ENCODE measurements at places on chromosomes 1 and 21.

DNA sequence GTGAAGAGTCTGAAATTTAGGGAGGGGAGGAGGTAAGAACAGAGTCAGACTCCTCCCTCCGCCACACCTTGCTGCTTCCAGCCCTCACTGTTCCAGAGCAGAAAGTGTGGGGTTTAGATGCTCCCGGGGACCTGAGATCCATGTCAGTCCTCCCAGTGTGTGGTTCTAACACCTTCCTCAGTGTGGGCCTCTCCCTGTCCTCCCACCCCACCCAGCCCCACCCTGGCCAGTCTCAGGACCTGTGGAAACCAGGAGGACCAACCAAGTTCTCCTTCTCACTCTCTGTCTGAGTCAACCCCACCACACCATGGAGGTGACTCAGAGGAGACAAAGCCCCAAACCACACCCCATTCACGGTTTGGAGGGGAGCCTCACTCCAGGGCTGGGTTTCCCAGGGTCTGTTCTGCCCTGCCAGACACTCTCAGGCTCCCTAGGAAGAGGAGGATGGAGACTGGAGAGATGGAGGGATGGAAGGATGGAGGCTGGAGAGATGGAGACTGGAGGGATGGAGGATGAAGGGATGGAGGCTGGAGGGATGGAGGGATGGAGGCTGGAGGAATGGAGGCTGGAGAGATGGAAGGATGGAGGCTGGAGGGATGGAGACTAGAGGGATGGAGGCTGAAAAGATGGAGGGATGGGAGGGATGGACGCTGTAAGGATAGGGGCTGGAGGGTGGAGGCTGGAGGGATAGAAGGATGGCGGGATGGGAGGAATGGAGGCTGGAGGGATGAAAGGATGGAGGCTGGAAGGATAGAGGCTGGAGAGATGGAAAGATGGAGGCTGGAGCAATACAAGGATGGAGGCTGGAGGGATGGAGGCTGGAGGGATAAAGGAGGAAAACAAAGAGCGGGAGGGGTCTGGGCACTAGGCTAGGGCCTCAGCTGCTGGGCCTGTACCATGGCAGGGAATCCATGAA, 100.9 kb upstream of the RUNX3 start:
- DNase-seq = no peak

DNA sequence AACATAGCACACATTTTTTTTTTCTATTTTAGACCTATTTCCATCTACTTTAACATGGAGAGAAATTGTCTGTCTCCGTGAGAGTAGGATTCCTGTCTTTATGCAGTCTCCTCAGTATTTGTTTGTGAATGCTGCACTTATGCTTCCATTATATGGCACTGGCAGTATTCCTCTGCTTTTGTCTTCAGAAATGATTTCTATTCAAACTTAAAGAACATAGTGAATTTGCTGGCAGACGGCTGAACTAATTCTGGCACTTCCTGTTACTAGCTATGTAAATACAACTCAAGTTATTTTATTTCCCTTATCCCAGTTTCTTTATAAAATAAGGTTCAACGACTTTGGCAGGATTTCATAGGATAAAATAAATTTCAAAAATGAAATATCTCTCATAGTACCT, 45.3 kb downstream of the KCTD3 start:
- no peak for DNase-seq

DNA sequence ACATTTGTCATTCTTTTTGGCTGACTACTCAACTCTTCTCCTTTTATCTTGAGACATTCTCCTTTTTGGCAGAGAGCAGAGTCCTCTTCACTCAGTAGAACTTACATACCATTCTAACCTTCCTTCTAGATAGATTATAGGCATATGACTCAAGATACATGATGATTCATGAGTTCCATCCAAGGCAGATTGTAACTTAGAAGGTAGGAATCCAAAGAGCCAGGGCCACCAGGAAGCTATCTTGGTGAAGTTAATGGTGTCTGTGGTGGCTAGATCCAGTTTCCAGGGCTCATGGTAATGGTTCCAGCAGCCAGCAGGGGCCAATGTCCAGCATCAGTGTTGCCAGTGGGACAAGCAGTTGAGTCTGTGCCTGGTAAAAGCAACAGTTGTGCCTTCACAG, 76.1 kb upstream of the KIAA0040 start:
- DNase-seq = no peak

- DNase-seq = no peak
Observed at GRCh38 chr1:216822480-216822879, 99.3 kb upstream of the ESRRG start.

DNA sequence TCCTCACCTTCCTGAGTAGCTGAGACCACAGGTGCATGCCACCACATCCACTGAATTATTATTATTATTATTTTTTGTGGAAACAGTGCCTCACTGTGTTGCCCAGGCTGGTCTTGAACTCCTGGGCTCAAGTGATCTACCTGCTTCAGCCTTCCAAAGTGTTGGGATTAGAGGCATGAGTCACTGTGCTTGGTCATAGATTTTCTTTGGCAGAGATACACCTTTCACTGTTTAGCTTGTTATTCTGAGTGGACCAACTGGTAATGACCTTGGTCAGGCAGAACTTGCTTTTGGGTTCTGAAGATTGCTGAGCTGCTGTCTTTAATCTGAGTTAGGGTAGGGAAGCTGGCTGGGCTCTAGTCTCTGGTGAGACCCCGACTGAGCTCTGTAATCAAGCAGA, 66.8 kb downstream of the DNAH14 start:
- DNase-seq = no peak

GRCh38 chr1:59156051-59156450, 140.8 kb upstream of the FGGY start:
- no peak for DNase-seq

GRCh38 chr1:66468722-66469121, 65.2 kb upstream of the SGIP1 start:
- DNase-seq = no peak

- DNase-seq = no peak
Observed at GRCh38 chr1:186858923-186859322, 30.2 kb downstream of the PLA2G4A start.

DNA sequence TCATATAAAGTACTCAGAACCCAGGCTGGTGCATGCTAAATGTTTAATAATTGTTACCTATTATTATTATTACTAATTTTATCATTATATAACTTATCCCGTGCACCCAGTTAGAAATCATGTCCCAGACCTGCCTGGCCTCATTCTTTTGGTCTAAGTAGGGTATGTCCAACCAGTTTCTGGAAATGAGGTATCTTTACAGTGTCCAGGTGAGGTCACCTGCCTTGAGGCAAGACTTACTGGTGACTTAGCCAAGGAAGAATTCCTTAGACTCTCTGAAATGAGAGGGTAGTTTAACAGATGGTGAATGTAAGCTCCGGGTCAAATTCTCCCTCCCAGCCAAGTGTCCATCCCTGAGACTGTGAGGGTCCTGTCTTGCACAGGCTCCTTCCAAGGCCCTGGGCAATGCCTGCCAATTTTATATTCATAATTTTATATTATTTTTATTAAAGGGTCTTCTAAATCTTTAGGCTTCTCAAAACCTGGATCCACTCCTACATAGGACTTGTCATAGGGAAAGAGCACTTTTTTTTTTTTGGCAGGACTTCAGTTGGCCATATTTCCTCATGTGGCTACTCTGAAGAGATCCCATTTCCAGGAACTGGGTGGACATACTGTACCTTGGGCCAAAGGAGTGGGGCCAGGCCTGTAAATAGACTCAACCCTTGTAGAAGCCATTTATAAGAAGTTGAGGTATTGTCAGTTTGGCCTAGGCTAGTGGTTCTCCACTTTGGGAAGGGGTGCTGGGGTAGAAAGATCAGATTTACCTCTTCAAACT, 96.7 kb upstream of the KCNA3 start:
- DNase-seq = no peak

DNA sequence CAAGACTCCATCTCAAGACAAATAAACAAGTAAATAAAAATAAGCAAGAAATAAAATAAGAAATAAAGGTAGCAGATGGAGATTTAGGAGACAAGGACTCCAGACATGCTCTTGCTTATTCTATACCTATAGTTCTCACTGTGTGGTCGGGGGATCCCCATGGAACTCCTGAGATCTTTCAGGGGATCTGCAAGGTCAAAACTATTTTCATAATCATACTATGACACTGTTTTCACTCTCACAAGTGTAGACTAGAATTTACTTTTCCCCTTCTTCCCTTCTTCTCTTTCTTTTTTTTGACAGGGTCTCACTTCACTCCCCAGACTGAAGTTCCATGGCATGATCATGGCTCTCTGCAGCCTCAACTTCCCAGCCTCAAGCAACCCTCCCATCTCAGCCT, 29.8 kb upstream of the NLRP3 start:
- no peak for DNase-seq

DNA sequence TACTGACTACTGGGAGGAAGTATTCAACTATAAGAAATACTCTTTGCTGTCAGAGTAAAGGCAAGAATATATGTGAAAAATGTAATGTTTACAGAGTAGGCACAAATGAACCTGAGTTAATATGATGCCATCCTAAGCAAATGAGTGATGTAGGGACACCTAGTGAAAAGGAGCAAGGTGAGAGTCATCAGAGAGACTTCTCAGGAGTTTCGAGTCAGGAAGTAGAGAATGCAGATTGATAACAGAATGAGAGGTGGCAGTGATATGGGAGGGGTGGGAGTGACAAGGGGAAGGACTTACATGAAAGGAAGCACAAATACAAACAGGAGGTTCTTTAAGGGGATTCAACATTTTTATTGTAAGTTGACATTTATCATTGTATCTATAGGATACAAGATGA, 10.2 kb downstream of the PRCC start:
- DNase-seq = no peak

GRCh38 chr1:151478923-151479322, 19.6 kb upstream of the POGZ start:
- no peak for DNase-seq

DNA sequence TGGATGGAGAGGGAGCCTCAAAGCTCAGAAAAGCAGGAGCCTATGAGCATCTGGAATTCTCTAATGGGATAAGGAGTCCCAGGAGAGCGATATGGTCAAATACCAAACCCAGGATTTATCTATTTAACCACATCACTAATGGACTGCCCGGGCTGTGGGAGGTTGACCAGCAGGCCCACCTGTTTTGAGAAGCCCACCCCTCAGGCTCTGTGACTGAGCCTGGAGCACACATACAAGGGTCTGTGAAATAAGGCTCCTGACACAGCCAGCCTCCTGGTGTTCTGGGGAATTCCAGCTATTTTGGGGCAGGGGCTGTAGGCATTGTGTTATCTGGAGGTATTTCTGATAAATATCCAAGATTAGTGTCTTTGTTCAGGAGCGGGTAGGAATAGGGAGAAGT, 132.0 kb upstream of the C1orf21 start:
- peak; percentile 73 for DNase-seq

DNA sequence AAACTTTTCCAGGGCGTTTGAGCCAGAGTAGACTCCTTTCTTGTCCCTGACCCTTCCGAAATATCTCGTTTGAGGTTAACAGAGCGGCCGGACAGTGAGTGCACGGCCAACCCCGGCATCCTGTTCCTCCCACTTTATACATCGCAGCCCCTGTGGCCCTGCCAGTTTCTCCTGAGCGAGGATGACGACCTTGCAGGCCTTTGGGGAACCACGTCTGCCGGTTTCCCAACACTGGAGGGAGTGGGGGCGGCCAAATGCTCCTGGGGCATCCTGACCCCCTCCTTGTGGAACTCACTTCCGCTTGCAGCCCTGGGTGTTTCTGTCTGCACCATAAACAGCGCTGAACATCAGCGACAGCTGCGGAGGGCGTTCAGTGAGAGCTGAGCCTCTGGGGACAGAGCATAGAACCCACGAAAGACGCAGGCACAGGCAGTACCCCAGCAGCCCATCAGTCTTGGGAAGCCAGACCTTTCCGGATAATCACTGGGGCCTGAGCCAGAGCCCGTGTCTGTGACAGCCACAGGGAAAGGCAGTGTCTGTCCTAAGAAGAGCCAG, 4.8 kb upstream of the KCNAB2 start:
- peak; percentile 38 for DNase-seq

DNA sequence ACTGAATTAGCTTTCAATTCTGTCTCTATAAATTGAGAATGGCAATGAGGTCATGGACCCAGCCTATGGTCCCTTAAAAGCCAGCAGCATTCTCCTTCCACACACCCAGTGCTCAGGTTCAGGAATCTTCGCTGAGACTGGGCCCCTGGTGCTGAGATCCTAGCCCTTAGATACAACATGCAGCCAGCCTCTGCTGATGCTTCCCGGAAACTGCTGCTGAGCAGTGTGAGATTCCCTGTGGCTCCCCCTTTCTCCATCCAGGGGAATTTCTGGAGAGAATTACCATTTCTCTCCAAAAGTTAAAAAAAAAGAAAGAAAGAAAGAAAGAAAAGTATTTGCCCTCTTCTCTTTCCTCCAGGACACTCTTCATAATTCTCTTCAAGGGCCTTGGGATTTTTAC, 31.7 kb upstream of the RALGPS2 start:
- DNase-seq = no peak

DNA sequence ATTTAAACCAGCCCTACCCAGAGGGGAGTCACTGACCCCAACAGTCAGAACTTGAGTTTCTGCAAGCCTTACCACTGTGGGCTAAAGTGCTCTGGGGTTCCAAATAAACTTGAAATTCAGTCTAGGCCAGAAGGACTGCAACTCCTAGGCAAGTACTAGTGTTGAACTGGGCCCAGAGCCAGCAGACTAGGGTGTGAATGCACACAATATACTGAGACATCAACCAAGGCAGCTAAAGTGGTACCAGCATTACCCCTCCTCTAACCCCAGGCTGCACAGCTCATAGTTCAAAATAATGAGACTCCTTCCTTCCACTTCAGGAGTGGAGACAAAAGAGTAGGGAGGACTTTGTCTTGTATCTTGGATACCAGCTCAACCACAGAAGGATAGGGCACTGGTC, 18.9 kb upstream of the IL20 start:
- no peak for DNase-seq

DNA sequence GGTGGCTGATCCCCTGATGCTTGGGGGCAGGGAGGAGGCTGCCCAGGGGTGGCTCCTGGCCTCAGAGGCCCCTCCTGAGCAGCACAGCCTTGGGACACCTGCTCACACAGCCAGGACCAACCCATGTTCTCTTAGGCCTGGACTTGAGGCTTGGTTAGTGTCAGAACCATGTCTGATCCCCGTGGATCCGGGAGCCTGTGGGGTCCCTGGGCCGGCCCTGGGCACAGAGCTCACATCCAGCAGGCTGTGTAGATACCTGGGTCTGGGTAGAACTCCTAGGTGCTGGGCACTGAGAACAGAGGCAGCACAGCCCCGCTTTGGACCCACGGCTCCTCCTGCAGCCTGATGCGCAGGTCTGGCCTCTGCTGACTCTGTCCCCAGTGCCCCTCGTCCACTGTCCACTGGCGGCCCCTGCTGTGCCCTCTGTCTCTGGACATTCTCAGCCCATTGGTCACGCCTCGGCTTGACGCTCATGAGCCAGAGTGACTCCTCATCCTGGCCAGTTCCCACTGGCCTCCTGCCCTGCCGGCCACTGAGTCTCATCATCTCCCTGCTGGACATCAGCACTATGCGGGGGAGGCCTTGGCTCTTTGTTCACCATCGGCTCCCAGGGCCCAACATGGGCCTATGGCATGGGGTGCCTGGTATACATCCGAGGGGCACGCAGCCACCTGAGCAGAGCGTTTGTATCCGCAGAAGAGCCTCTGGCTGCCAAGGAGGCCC, 70.2 kb downstream of the TRIM11 start:
- DNase-seq = no peak

DNA sequence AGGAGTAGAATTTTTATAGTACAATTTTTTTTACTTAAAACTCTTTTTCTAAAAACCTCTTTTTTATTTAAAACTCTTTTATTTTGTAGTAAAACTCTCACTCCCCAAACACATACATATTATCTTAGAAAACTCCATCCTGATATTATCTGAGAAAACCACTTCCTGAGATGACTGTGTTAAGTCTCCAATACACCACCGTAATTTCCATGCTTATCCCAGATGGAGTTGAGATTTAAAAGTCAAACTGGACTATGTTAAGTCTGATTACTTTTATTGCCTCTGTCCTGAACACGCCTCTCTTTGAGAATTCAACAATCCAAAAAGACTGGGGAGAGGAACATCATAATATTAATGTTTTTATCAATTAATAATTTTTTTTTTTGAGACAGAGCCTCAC, 3.7 kb downstream of the SEC16B start:
- DNase-seq = no peak

All from BE2C (cell line).